ENCODE measurements at places on chromosomes 3 and 15.

DNA sequence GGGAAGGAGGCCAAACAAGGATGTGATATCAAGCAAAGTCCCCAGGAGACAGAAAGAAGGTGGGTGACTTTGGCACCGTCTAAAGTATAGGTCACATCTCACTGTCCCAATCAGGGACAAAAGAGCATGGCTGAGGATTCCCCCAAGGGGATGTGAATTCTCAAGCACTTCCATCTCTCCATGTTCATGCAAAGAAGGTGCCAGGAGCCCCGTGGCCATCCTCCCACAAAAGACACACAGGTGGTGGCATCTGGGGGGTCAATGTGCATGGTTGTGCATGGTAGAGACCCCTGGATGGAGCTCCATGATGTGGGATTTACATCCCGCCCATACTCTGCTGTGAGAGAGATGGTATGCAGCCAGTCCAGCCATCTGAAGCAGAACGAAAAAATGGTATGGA, 145.7 kb upstream of the CTDSPL start:
- no peak overlapping the region for H3K4me3 ChIP-seq
- H3K27me3 ChIP-seq: no peaks in the 10 kb centered on the region
- H3K4me1 ChIP-seq: no peaks in the 10 kb centered on the region

DNA sequence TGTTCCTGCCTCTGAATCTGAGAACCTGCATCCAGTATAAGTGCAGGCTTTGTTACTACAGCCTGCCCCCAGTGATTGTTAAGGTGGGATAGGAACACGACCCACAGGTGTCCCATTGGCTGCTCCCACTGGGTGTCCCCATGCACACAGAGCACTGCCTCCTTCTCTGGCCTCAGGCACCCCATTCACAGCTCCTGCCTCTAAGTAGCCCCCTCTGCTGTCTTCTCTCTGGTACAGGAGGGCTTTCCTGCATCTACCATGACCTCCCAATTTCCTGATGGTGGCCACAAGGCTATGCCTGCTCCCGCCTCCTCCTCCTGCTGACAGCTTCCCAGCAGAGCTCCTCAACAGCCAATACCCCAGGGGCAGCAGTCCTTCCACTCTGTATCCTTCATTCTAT, 238.6 kb upstream of the TMC3 start:
- no peak for DNase-seq
- H3K4me3 ChIP-seq: no peak overlapping the region
- H3K27ac ChIP-seq: no peak overlapping the region
- no peaks in the 10 kb centered on the region for H3K27me3 ChIP-seq
- H3K36me3 ChIP-seq: no peaks in the 10 kb centered on the region

- H3K27ac ChIP-seq: no peak overlapping the region
- peak; percentile 54 for DNase-seq
- no peaks in the 10 kb centered on the region for H3K27me3 ChIP-seq
- no peak overlapping the region for H3K4me3 ChIP-seq
- no peaks in the 10 kb centered on the region for H3K4me1 ChIP-seq
Measured at GRCh38 chr15:92579931-92580470, 75.6 kb downstream of the FAM174B start.

GRCh38 chr3:141830508-141830907, 45.9 kb upstream of the ATP1B3 start:
- DNase-seq: no peak
- H3K4me3 ChIP-seq: no peak overlapping the region
- H3K36me3 ChIP-seq: no peaks in the 10 kb centered on the region
- H3K4me1 ChIP-seq: peaks cover 4% of the 10 kb centered on the region
- H3K27me3 ChIP-seq: no peaks in the 10 kb centered on the region

- no peak overlapping the region for H3K4me3 ChIP-seq
- no peaks in the 10 kb centered on the region for H3K36me3 ChIP-seq
- H3K27me3 ChIP-seq: no peaks in the 10 kb centered on the region
- no peak for DNase-seq
- no peak overlapping the region for H3K27ac ChIP-seq
Measured at GRCh38 chr15:58854593-58854992, 78.9 kb downstream of the SLTM start.

DNA sequence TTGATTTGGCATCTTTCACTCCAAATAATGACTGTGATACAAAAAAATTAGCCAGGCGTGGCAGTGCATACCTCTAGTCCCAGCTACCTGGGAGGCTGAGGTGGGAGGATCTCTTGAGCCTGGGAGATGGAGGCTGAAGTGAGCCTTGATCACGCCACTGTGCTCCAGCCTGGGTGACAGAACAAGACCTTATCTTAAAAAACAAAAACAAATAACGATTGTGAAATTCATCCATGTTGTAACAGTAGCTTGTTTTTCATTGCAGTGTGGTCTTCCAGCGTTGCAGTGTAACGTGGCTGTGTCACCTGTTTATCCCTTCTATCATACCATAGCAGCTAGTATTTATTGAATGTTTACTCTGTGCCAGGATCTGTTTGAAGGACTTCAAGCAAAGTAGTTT, 120.9 kb downstream of the ITPR1 start:
- DNase-seq: no peak
- H3K4me3 ChIP-seq: no peak overlapping the region
- no peaks in the 10 kb centered on the region for H3K36me3 ChIP-seq
- no peaks in the 10 kb centered on the region for H3K27me3 ChIP-seq

DNA sequence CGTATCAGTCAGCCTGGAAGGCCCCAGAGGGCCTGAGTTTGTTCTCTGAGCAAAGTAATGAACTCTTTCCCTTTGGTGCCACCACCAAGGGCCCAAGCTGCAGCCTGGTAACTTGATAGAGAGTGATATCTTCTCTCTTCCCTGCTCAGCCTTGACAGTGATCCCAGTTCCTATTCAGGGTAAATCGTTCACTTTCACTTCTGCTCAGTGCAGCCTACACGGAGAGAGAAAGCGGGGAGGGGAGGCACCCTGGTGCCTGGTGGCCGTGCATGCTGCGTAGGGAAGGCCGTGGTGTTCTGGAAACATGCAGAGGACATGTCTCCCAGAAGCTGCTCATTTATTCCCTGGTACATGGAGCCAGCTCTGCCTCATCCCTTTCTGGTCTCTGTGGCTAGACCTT, 54.9 kb downstream of the KIF9 start:
- DNase-seq: peak; percentile 40
- no peaks in the 10 kb centered on the region for H3K36me3 ChIP-seq
- H3K4me3 ChIP-seq: no peak overlapping the region

DNA sequence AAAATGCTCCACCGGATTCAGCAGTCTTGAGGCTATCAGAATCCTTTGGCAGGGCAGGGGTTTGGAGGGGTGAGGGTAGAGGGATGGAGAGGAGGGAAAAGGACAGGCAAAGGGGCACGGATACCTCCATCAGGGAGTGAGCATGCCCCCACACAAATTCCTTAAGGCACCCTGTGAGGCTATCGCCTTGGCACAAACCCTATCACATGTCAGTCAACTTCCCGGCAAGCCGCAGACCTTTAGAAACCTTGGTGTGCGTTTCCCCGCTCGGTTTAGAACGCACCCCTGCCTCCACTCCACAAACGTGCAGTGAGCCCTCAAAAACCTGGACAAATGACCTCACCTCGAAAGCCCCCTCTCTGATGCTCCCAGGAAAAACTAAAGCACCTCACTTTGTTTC, 422 bp upstream of the SETMAR start:
- peak; percentile 65 for DNase-seq
- H3K27me3 ChIP-seq: no peaks in the 10 kb centered on the region
- H3K36me3 ChIP-seq: no peaks in the 10 kb centered on the region
- H3K27ac ChIP-seq: peak overlapping the region; percentile 96

GRCh38 chr3:43372809-43373559, 86.6 kb downstream of the SNRK start:
- peaks cover 6% of the 10 kb centered on the region for H3K4me1 ChIP-seq
- no peaks in the 10 kb centered on the region for H3K36me3 ChIP-seq

DNA sequence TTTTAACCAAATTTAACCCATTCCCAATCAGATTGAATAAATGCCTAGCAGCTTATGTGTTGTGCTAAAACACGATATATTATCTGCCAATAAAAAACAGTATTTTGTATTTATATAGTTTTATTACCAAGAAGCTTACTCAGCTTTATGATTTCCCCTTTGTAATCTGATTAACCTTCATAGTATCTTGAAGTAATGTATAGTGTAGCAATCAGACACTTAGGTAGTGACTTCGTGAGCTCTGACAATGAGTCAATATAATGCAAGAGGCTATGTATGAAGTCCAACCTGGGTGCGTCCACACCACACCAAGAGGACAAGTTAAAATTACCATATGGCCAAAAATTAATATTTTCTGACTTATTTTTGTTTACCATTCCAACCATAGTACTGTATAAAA, 2.1 kb upstream of the CNBP start:
- H3K27me3 ChIP-seq: no peaks in the 10 kb centered on the region
- H3K36me3 ChIP-seq: no peaks in the 10 kb centered on the region
- H3K4me1 ChIP-seq: peaks cover 23% of the 10 kb centered on the region
- H3K4me3 ChIP-seq: no peak overlapping the region
- DNase-seq: no peak

DNA sequence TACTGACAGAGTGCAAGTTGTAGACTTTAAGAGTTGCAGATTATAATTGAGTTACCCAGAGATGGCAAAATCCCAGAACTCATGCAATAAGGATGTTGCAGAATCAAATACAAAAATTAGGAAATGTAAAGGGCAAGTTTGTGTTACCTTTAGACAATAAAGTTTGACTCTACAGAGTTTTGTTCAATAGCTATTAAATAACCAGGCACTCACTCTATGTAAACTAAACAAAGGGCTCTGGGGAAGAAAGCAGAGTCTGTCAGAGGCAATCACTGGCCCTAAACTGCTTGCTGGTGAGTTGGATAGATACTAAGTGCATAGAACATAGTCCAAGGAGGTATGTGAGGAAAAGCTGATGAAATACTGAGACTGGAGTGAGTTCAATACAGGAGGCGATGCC, 40.0 kb upstream of the PLCL2 start:
- no peaks in the 10 kb centered on the region for H3K27me3 ChIP-seq
- H3K4me1 ChIP-seq: peaks cover 11% of the 10 kb centered on the region
- H3K27ac ChIP-seq: no peak overlapping the region
- H3K36me3 ChIP-seq: no peaks in the 10 kb centered on the region
- H3K4me3 ChIP-seq: no peak overlapping the region
- DNase-seq: no peak

DNA sequence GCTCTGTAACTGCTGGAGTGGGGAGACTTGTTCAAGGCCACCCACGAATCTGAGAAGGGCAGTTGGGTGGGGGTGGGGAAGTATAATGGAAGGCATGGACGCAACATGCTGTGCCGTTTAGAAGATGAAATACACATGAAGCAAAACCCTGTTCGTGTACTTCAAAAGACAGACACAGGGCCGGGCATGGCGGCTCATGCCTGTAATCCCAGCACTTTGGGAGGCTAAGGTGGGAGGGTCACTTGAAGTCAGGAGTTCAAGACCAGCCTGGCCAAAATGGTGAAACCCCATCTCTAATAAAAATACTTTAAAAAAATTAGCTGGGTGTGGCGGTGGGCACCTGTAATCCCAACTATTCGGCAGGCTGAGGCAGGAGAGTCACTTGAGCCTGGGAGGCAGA, 36.9 kb upstream of the SFMBT1 start:
- H3K27me3 ChIP-seq: no peaks in the 10 kb centered on the region
- DNase-seq: no peak
- H3K36me3 ChIP-seq: no peaks in the 10 kb centered on the region
- H3K27ac ChIP-seq: no peak overlapping the region
- H3K4me3 ChIP-seq: no peak overlapping the region

GRCh38 chr3:154121701-154122551, 736 bp downstream of the ARHGEF26 start:
- peak; percentile 76 for DNase-seq
- H3K27ac ChIP-seq: peak overlapping the region; percentile 79
- no peaks in the 10 kb centered on the region for H3K27me3 ChIP-seq
- H3K4me3 ChIP-seq: peak overlapping the region; percentile 97

- no peak overlapping the region for H3K27ac ChIP-seq
- no peaks in the 10 kb centered on the region for H3K4me1 ChIP-seq
- DNase-seq: no peak
- no peaks in the 10 kb centered on the region for H3K27me3 ChIP-seq
- no peak overlapping the region for H3K4me3 ChIP-seq
Measured at GRCh38 chr3:76702676-76703075, 337.2 kb upstream of the ROBO2 start.

GRCh38 chr15:93268066-93268465, 179.1 kb upstream of the RGMA start:
- no peaks in the 10 kb centered on the region for H3K4me1 ChIP-seq
- no peaks in the 10 kb centered on the region for H3K36me3 ChIP-seq
- no peak overlapping the region for H3K4me3 ChIP-seq
- no peak overlapping the region for H3K27ac ChIP-seq
- no peaks in the 10 kb centered on the region for H3K27me3 ChIP-seq

- H3K36me3 ChIP-seq: no peaks in the 10 kb centered on the region
- H3K4me1 ChIP-seq: no peaks in the 10 kb centered on the region
- H3K27me3 ChIP-seq: no peaks in the 10 kb centered on the region
- DNase-seq: no peak
- no peak overlapping the region for H3K27ac ChIP-seq
Measured at GRCh38 chr3:191138937-191139336, 60.1 kb upstream of the OSTN start.

DNA sequence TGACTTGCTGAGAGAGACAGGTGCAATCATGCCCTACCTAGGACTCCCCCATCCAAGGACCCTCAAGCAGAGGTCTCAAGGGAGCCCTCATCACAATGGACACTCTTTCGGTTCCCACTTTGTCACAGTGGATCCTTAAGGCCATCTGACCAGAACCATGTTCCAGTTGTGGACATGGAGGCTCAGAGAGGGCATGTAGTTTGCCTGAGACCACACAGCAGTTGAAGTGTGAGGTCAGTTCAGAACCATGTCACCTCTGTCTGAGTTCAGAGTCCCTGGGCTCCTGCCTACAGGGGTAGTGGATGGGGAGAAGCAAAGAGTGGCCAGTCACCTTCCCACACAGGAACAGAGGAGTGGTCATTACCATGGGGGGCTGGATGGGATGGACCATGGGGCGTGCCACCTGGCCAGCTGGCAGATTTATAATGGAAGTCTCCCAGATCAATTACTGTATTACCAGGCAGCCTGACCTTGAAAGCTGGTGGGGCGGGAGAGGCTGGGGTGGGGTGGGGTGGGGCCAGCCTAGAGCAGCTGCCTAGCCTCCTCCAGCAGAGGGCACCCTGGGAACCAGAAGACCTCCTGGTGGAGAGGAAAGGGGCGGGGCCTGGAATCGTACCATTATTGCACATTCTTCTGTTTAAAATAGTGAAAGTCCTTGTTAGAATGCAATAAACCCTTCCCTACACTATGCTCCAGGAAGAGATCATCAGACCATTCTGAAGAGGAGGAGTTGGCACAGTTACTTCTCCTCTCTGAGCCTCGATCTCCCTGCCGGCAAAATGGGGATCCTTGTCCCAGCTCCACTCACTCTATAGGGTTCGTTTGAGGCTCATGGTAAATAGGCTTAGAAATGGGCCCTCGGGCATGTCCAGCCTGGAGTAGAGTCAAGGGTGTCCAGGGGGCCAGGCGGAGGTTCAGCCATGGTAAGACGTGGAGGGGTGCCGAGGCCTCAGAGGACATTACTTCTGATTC, 26.9 kb upstream of the LINGO1 start:
- no peaks in the 10 kb centered on the region for H3K36me3 ChIP-seq
- H3K4me1 ChIP-seq: no peaks in the 10 kb centered on the region
- no peak for DNase-seq
- no peaks in the 10 kb centered on the region for H3K27me3 ChIP-seq
- no peak overlapping the region for H3K4me3 ChIP-seq

- H3K27ac ChIP-seq: peak overlapping the region; percentile 97
- no peak overlapping the region for H3K4me3 ChIP-seq
- no peaks in the 10 kb centered on the region for H3K27me3 ChIP-seq
- peaks cover 66% of the 10 kb centered on the region for H3K4me1 ChIP-seq
Measured at GRCh38 chr15:75694241-75695182, 18.1 kb downstream of the CSPG4 start.
